Spinal cord (tissue), 10 donors: ENCODE measurements at places on chromosomes 5 and 9.

- H3K4me1 ChIP-seq, result peaks cover 2% of the 10 kb centered on the region
- no peak overlapping the region for H3K27ac ChIP-seq
- no peak overlapping the region for H3K4me3 ChIP-seq
- no peaks in the 10 kb centered on the region for H3K27me3 ChIP-seq
Measured at GRCh38 chr9:91275655-91276054, 86.1 kb downstream of the AUH start.

- H3K27me3 ChIP-seq, result no peaks in the 10 kb centered on the region
- H3K36me3 ChIP-seq, result no peaks in the 10 kb centered on the region
- DNase-seq, result no peak
- H3K4me3 ChIP-seq, result no peak overlapping the region
Measured at GRCh38 chr5:122101636-122102285, 23.7 kb upstream of the LOX start.

- H3K4me1 ChIP-seq, result peaks cover 16% of the 10 kb centered on the region
- no peaks in the 10 kb centered on the region for H3K36me3 ChIP-seq
- no peaks in the 10 kb centered on the region for H3K27me3 ChIP-seq
- H3K27ac ChIP-seq, result no peak overlapping the region
- no peak for DNase-seq
- H3K4me3 ChIP-seq, result no peak overlapping the region
Measured at GRCh38 chr9:119332522-119332921, 36.7 kb downstream of the BRINP1 start.

GRCh38 chr5:98734646-98735045 lies 38.8 kb upstream of the RGMB start:
- no peak overlapping the region for H3K4me3 ChIP-seq
- H3K27me3 ChIP-seq, result no peaks in the 10 kb centered on the region
- H3K4me1 ChIP-seq, result no peaks in the 10 kb centered on the region
- no peak overlapping the region for H3K27ac ChIP-seq

GRCh38 chr5:140083120-140083519 lies 30.8 kb upstream of the PURA start:
- H3K36me3 ChIP-seq, result no peaks in the 10 kb centered on the region
- no peak overlapping the region for H3K27ac ChIP-seq
- no peak for DNase-seq
- H3K27me3 ChIP-seq, result peaks cover 7% of the 10 kb centered on the region

DNA sequence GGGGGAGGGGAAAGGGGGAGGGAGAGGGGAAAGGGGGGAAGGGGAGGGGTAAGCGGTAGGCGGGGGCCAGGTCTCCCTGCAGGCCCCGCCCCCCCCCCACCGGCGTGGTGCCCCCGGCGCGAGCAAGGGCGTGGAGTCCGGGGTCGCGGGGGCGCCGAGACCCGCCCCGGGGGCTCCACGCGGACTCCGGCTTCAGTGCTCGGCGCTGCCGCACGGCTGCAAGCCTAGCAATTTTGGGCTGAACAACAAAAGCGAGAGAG lies 10.8 kb downstream of the C9orf50 start:
- no peak overlapping the region for H3K27ac ChIP-seq
- H3K4me1 ChIP-seq, result peaks cover 84% of the 10 kb centered on the region
- peaks cover 2% of the 10 kb centered on the region for H3K27me3 ChIP-seq
- DNase-seq, result no peak
- no peaks in the 10 kb centered on the region for H3K36me3 ChIP-seq
- H3K4me3 ChIP-seq, result peak overlapping the region; percentile 12

DNA sequence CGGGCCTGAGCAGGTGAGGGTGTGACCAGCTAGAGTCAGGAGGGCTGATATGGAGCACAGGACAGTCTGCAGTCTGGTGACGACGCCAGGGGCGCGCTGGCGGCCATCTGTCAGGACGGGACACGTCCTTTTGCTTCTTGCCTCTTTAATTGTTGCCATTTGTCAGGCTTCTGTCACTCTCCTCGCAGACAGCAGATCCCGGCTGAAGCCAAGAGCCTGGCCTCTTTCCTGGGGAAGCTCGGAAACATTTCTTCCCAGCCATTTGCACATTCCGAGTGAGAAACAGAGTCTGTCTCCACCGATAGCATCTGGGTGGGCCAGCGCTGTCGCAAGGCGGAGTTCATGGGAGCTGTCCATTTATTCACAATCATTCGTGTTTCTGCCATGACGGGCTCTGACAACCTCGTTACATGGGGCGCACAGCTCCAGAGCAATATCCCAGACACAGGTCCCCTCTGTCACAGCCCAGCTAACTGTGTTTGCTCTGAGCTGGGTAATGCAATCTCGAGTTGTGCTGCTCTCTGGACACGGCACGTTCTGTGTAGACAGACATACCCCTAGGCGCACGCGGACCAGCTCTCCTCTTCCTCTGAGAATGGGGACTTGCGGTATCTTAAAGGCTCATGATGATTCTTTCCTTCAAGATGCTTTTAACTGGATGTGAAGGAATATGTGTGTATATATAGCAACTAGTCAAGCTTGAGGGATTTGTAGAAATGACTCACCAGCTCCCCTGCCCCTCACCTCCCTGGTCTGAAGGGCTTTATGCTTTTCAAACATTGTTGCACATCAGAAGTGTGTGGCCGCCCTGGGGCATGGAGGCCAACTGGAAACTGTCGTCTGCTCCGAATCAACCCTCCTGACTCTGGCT lies 105.3 kb upstream of the FCN2 start:
- H3K27ac ChIP-seq, result no peak overlapping the region
- H3K4me3 ChIP-seq, result no peak overlapping the region
- no peak for DNase-seq
- peaks cover 19% of the 10 kb centered on the region for H3K36me3 ChIP-seq
- H3K27me3 ChIP-seq, result no peaks in the 10 kb centered on the region
- peaks cover 29% of the 10 kb centered on the region for H3K4me1 ChIP-seq
